H1 (cell line): ENCODE measurements at places on chromosomes 13 and 19. TPM values are rescaled to one million over a fixed set of nuclear protein-coding genes. Genes with fewer than 3 reads are reported as not detected.

Gene ANGPTL8
- not detected in 2 replicates for polyA plus RNA-seq

Gene MBD3
- polyA plus RNA-seq = 88.2 and 113 TPM in 2 replicates

Gene IFNL1
- not detected in 2 replicates for polyA plus RNA-seq

Gene ERICH6B
- polyA plus RNA-seq = not detected in 2 replicates

Gene APLP1
- polyA plus RNA-seq = 19.9 and 32.4 TPM in 2 replicates

Gene LILRB3
- not detected in 2 replicates for polyA plus RNA-seq

Gene STK24
- 61.1 and 62.8 TPM in 2 replicates for polyA plus RNA-seq

Gene YIF1B
- polyA plus RNA-seq = 305 and 441 TPM in 2 replicates
